ENCODE measurements at places on chromosomes 13 and 19.

DNA sequence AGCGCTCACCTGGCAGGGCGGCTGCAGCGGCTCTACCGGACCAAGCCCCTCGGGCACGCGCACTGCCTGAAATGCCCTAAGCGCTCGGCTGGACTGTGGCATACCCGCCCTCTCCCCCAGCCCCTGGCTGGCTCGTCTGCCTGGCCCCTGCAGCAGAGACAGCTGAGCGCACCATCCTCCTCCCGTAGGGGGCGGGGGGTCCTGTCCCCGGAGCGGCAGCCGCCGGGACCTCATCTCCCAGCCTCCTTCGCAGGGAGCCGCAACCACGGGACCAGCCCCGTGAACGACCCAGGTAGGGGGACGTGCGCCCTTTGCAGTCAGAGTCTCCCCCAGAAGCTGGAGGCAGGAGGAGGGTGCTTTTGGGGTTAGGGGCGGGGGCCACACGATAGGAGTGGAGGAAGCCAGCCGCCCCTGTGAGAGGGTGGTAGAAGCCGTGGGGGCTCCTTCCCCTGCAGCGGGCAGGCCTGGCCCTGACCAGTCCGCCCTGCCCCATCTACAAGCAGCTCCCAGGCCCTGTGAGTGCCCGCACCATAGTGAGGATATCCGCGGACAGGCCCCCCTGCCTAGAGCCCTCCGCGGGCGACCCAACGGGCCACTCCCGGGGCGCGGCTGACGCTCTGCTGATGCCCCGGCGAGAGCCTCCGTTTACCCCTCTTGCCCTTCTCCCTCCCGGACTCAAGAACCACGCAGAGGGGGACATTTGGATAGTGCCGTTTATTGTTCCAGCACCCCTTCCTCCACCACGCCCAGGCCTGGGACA is 34.2 kb downstream of the ZNF787 start:
- DNase-seq = no peak

DNA sequence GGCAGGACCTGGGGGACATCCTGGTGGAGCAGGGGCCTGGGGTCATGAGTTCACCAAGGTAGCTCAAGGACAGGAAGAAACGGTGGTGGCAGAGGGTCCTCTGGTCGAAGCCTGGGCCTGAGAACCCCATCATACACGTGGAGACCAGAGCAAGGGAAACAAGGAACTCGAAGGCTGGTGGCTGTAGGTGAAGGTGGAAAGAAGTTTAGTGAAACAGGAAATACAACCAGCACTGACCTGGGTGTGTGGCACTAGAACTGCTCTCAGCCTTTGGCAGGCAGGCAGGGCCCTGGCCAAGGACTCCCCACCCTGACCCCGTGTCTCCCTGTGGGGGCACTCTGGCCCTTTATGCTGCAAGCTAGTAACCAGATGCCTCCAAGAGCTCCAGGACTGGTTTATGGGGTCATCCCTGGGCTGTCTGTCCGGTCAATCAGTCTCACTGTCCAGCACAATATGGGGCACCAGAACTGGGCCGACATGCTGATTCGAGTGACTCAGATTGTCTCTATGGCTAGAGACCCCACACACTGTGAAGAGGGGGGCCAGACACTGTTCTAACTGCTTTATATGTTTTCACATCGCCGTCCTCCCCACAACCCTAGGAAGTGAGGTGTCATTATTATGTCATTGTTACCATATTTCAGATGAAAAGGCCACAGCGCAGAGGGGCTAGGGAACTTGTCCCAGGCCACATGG is 3.8 kb downstream of the COX6B2 start:
- no peak for DNase-seq

DNA sequence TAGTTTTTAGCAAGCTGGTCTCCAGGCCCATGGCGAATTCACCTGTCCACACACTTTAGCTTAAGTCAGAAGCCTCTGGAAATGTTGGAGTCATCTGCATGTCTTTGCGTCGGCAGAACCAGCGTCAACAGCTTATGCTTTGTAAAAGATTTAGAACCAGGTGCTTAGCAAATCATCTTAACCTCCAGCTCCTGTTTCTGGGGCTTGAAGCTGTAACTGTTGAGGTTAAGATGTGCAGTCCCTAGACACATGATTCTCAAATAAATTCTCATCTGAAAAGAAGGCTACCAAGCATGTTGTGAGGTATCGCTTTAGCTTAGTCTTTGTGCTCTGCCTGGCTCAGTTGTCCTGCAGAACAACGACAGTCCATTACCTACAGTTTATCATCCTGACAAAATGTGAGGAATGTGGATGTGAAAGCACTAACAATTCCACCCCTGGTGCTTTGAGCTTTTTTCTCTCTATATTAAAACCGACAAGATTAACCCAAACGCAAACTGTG is 4.4 kb downstream of the EFNB2 start:
- no peak for DNase-seq

DNA sequence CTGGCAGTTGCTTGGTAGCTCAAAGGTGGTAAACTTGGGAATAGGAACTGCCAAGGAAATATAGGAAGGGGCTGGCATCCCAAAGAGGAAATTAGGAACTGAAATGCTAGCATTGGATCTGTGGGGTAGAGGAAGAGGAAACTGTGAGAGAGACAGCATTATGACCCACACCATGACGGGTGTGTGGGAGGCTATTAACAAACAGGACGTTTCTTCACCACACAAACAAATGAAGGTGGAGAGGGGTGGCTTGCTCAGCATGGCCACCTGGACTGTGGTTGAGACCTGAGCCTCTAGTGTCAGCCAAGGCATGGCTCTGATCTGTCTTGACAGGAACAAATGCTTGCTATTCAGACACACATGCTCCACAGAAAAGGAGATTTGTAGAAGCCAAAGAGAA is 178.2 kb downstream of the B3GLCT start:
- no peak for DNase-seq
